NCI-H1436 (cell line): ENCODE measurements at places on chromosomes 2 and 18.
A peak's percentile ranks its signal among the peaks of the same experiment; 100 is the strongest.

DNA sequence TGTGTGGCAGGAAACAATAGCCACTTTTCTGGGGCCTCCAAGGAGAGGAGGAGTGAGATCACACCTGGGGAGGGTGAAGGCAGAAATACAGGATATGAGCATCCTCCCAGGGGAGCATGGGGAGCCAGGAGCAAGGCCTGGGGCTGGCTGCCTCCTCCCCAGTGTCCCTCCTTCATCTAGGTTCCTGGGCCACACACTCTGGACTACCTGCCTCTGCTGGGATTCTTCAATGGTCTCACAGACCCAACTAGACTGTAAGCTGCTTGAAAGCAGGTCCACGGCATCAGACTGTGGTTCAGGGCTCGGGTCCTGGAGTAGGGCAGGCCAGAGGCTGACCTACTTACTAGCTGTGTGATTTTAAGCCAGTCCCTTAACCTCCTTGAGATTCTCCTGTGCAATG, 94.0 kb downstream of the MCFD2 start:
- no peak for DNase-seq

- DNase-seq: peak; percentile 94
These were observed 91.9 kb downstream of the PPP1R1C start for GRCh38 chr2:182077448-182078142.

GRCh38 chr18:56542476-56542875, 95.9 kb downstream of the TXNL1 start:
- DNase-seq: no peak

DNA sequence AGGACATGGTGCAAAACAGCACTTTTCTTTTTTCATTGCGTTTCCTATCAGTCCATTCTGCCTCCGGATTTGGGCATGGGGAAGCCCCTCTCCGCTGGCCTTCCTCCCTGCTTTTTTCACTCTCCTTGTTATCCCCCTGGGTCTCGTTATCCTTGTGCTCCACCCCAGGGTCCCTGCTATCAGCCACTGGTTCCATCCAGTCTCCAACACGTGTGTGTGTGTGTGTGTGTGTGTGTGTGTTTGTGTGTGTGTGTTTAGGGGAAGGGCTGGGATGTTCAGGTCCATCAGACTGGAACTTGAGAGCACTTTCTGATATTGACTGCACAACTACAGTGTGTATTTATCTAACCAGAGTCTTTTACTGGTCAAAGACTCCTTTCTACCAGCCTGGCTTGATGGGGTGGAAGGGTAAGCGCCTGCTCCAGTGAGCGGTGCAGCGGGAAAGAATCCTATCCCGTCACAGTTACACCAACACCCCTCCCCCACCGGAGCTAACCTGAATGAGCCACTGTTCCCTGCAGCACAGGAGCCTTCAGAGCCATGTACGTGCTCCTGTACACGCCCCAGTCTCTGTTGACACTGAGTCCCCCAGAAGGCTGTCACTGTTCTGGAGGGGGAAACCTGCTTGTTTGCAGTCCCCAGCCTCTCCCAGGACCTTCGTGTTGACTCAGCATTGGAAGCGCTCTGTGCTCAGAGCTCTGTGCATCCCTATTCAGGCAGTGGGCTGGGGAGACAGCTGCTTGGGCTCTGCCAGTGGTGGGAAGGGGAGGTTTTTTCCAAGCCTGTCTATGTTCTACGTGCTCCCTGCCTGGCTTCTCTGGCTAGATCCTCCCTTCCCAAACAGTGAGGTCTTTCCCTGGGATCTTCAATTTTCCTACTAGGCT, 4.6 kb downstream of the INHA start:
- DNase-seq: peak; percentile 45

DNA sequence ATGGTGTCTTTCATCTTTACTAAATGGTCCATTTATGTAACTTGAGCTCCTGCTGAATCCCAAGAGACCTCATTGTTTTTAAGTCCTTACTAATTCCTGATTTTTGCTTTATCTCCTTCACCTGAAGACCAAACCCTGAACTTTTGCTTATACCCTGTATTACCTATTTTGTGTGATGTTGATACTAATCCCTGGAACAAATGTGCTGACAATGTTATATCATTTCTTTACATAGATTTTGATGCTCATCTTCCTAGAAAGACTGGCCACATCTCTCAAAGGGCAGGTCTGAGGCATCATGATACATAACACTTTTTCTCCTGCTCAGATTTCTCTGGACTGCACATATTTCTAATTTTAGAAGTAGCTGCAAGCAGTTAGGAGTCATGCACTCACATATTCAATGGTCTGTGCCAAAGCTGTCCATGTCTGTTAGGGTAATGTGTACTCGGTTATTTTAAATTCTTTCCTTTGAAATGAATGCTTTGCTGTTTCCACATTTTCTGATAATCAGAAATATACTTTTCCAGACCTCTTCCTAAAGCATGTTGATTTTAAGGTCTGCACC, 427.9 kb upstream of the HNRNPA3 start:
- no peak for DNase-seq

- DNase-seq: no peak
These were observed 78.3 kb downstream of the TGIF1 start for GRCh38 chr18:3528231-3528630.

GRCh38 chr2:35410431-35411061, 945.0 kb upstream of the CRIM1 start:
- peak; percentile 13 for DNase-seq

GRCh38 chr2:109422071-109422757, 191.6 kb downstream of the SEPTIN10 start:
- no peak for DNase-seq

- DNase-seq: no peak
These were observed 61.9 kb upstream of the HK2 start for GRCh38 chr2:74772046-74772445.

GRCh38 chr2:3349211-3349693, 28.4 kb downstream of the EIPR1 start:
- no peak for DNase-seq

DNA sequence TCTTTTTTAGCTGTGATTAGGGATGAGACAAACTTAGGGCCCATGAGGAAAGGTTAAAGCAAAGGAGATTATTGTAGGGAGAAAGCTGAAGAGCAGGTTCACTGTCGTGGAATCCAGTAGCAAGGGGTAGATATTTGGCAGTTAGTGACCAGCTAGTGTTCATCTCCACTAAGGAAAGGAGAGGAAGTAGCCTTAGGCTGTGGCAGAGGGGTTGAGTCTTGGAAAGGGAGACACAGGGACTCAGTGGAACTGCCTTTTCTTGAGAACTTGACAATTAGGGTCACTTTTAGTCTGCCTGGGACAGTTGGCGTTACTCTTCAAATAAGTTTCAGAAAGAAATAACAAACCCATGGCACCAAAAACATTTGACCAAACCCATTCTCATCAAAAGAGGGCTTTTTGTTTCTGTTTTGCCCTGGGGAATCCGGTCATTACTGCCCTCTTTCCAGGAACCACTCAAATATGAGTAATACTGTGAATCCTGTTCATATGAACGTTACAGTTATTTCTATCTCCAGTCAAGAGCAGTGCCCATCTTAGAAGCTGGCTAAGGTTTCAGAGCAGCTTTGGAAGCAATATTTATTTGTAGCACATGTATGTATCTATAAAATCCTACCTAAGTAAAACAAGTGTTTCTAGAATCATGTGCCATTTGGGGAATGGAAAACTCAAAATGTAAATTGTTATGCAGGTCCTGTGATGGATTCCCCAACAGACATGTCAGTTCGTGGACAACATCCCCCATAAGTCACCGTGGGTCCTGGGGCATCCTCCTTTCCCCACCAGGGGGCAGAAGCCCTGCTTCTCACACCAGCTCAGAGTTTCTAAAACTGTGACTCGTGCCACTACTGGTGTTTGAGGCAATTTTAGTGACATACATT, 77.3 kb upstream of the PHLPP1 start:
- peak; percentile 8 for DNase-seq

DNA sequence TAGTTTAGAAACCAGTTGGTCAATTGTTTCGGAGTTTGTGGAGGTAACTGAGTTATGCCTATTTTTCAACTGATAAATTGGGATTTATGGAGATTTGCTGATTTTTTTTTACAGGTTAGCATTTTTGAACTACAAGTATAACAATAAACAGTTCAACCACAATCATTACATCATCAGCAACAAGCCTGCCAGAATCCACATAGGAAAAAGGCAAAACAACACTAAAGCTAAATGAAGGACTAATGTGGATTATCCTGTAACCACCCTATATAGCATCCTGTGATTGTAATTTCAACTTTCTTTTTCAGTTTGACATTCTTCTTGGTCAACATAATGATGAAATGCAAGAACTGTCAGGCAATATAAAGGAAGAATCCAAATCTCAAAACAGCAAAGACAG, 76.5 kb downstream of the CCDC102B start:
- DNase-seq: no peak

DNA sequence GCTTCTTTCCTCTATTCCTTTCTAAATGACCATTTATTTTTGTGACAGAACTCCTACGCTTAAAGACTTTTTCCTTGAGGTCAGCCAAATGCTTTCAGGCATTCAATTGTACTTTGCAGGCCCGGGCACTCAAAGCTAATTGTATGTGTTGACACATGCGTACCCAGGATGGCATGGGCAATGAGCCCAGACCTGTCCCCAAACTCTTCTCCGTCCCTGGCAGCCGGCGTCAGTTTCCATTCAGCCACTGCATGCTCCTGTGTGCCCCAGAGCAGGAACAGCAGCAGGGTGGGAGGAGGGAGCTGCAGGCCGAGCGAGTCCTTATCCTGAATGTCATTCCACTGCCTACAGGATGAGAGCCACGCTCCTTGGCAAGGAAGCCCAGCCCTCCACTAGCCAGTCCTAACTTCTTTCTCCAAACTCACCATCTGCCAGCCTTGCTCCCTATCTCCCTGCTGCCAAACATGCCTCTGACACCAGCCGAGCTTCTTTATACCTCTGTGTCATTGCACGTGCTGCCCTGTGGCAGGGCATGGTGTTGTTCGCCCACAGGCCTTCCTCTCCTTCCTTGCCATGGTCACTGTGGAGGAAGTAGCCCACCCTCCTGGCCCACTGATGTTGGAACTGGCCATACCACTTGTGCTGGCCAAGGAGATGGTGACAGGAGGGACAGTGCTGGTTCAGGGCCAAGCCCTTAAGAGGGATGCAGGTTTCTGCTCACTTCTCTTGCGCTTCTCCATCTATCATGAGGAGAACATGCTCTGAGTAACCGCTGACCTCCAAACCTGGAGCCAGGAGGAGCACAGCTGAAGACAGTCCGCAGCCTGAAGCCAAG, 116.9 kb upstream of the FHL2 start:
- DNase-seq: no peak

DNA sequence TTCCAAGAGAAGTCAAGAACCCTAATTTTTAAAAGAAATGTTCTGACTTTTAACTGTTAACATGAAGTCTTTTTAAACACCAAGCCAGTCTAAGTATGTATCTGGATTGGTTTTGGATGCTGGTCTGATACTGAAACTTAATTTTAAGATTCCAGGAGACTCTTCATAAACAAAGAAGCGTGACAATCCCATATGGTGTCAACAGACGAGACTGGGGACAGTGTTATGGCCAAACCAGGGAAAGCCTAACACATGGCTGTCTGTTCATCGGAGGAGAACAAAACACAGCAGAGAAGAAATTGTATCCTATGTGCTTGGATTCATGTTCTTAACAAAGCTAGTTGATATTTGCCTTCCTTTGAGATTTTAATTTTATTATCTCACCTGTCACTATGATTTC, 80.5 kb upstream of the UPP2 start:
- no peak for DNase-seq

GRCh38 chr2:152791979-152792378, 73.6 kb downstream of the ARL6IP6 start:
- no peak for DNase-seq

DNA sequence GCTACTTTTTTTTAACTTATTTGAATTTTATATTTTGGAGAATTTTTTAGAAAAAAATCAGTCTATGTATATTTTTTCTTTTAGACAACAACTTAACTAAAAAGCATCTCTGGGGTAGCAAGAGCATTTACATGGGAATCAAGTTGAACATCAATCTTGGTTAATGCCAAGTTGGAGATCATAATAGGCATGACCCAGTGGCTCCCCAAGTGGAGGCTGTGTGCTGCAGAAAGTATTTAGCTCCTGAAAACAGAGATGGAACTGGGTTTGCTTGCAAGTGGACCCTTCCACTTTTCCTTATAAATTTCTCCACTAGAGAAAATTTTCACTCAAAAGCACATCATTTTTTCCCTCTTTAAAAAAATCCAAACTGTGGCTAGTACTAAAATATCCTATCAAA, 23.9 kb upstream of the CAVIN2 start:
- no peak for DNase-seq

DNA sequence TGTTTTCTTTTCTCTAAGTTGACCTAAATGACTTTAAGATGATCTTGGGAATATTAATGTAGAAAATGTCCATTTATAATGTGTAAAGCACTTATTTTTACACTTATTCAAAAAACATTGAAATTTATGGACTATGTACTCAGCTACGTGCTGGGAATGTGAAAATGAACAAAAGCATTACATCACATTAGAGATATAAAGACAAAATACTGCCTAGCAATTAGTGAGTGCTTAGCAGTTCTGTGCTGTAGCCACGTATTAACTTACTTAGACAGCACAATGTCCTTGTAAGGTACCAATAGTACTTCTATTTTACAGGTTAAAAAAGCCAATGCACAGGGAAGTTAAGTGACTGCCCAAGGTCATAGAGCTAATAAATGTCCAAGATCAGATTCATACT, 103.8 kb upstream of the TTN start:
- DNase-seq: no peak

GRCh38 chr2:224217962-224218347, 178.9 kb upstream of the SERPINE2 start:
- no peak for DNase-seq

GRCh38 chr2:43085929-43086328, 140.5 kb downstream of the ZFP36L2 start:
- DNase-seq: no peak

GRCh38 chr2:4549666-4550210, 846.4 kb downstream of the DCDC2C start:
- DNase-seq: no peak

- no peak for DNase-seq
These were observed 86.3 kb upstream of the KCTD1 start for GRCh38 chr18:26634631-26635030.

- DNase-seq: no peak
These were observed 178.7 kb downstream of the ALK start for GRCh38 chr2:29742656-29743055.

GRCh38 chr18:23584019-23584983, 2.0 kb downstream of the NPC1 start:
- DNase-seq: no peak

DNA sequence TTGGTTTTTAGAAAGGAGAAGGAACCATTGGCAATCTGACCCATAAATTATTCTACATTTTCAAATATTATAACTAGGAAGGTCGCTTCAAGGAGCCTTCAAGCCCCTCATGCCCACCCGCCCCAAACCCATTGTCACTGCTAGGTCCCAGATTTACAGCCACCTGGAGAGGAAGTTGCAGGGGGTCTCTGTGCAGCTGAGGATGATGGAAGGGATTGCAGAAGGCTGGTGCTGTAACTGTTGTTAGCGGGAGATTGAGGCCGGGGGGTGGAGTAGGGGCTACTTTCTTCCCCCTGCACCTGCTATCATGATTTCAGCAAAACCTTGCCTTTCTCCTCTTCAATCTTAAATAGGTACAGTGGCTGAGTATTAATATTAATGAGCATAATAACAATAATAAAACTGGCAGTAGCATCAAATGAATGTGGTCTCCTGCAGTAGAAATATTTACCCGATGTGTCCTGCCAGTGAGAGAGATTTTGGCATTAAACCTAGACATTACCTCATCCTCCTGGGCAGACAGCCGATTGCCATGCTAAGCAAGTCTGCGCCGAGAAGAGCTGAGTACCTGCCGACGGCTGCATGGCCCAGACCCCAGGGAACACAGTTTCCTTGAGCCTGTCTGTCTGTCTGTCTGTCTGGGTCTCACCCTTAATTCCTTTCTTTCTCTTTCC, 225.4 kb downstream of the FAM210A start:
- peak; percentile 38 for DNase-seq
